ENCODE measurements at places on chromosomes 3 and 15.

DNA sequence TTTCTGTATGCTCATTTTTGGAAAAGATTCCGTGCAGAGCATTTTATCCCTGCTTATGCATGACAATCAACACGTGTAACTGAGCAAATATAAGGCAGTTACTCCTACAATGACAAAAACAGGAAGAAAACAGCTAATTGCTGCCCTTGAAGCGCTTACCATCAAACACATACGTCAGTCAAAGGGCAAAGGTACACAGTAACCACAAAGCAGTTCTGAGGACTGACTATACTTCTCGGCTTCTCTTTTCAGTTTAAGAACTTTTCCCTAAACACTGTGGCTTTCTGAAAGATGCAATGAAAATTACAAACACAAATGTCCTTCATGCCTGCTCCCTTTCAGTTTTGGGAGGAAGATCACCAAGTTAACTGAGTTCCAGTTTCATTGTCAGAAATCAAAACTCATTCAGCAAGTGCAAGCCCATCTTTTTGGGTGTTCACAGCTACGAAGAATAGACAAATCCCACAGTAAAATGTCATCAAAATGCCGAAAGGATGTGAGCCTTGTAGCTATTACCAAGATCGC is 602.8 kb downstream of the FOXP1 start:
- DNase-seq, result no peak

GRCh38 chr3:116118475-116119169 is 326.7 kb downstream of the LSAMP start:
- no peak for DNase-seq

DNA sequence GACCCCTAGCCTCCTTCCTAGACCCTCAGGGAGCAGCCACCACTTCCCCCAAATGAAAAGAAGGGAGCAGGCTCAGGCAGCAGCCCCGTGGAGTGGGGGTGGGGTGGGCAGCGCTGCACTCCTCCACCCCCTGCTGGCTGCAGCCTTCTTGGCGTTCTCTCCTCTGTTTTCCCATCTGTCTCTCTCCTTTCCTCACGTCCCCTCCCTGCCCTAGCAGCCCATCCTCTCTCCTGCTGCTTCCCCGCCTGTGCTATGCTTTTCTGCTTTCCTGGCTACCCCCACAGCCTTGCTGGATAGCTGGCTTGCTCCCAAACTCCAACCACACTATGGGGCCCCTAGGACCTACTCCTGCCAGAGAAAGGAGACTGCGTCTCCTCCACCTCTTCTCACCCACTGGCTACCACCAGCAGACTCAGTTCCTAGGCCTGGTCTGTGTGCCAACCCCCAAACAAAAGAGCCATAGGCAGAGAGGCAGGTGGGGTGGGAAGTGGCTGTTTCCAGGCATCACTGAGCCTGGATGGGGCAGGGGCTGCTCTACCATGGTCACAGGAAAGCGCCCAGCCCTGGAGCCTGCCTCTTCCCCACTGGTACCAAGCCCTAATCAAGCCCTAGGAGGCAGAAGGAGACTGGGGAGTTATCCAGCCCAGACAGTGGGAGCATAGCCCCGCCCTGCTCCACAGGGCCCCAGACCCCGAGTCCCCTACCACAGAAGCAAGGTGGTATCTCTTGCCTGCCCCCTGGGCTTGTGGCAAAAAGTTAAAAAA is 3.4 kb upstream of the DISP2 start:
- no peak for DNase-seq

GRCh38 chr3:128269796-128270195 is 116.5 kb downstream of the EEFSEC start:
- no peak for DNase-seq

DNA sequence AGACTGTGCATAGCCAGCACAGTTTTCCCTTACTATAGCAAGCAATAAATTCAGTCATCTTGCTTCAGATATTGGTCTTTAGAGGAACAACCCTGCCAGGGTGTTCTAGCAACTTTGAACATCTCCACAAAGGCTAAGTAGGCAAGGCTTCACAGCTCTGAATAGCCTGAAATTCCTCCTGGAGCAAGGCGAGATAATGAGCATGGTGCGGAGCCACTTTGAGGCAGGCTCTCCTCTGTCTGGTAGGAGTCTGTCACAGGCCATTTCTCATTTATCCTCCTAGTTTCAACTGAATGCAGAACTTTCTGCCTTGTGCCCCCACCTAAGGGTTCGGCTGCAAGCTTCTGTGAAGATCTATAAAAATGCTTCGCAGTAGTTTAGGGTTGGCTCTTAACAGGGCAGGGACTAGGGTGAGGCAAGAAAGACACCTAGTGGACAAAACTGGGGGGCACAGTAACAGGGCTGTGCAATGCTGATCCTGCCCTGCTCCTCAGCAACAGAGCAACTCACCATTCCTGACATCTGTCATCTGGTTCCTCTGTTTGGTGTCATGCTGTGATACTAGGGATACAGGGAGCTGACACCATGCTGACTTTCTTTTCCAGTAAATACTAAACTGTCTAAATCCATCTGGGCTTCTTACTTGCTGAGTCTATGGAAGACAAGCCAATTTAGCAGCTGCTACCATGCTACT is 16.6 kb upstream of the EHHADH start:
- no peak for DNase-seq

- no peak for DNase-seq
Measured at GRCh38 chr3:134597390-134597970, 53.3 kb downstream of the KY start.

- no peak for DNase-seq
Measured at GRCh38 chr3:150826466-150827282, 63.7 kb upstream of the SIAH2 start.

DNA sequence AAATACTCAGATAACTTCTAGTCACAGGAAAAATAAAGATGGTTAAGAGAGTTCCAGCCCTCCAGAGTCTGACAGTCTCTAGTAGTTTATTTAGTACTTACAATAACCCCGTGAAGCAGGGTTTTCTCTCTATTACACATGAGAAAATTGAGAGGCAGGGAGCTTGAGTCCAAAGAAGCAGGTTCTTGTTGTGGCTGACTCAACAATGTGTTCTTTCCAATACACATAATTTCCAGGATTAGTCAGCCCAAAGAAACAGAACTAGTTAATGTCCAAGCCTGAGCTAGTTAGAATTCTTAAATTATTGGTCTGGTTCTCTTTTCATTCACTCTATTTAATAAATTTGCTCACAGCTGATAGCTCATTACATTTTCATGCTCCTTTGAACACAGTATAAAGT is 49.9 kb downstream of the ALDH1A2 start:
- no peak for DNase-seq

- DNase-seq, result no peak
Measured at GRCh38 chr15:101536166-101536874, 46.8 kb upstream of the PCSK6 start.

DNA sequence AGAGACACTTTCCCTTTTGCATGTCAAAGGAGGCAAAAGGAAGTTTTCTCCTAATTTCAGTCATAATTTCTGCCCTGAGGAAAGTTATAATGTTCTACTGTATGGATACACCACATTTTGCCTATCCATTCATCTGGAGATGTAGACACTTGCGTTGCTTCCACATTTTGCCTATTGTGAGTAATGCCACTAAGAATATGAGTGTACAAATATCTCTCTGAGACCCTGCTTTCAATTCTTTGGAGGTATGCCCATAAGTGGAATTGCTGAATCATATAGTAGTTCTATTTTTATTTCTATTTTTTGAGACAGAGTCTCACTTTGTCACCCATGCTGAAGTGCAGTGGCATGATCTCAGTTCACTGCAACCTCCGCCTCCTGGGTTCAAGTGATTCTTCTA is 3.6 kb upstream of the CD276 start:
- DNase-seq, result no peak

- DNase-seq, result no peak
Measured at GRCh38 chr3:38376098-38376816, 29.7 kb downstream of the XYLB start.

DNA sequence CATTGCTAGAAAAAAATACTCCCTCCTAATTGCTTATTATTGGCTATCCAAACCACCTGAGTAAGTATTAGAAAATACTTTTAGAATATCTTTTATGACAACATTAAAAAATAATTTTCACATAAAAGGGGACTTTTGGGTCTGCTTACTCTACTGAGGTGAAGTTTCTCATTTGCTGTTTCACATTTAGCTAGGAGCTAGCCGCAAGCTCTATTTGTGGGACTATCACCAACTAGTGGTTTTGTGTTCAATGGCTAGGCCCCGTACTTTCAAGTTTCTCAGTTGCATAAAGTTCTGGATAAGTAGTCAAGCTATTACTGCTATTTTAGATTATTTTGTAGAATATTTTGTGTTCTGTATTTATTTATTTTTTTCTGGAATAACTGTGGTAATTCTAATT is 244.2 kb upstream of the SLITRK3 start:
- no peak for DNase-seq

GRCh38 chr3:30864836-30865235 is 29.6 kb downstream of the GADL1 start:
- DNase-seq, result no peak

DNA sequence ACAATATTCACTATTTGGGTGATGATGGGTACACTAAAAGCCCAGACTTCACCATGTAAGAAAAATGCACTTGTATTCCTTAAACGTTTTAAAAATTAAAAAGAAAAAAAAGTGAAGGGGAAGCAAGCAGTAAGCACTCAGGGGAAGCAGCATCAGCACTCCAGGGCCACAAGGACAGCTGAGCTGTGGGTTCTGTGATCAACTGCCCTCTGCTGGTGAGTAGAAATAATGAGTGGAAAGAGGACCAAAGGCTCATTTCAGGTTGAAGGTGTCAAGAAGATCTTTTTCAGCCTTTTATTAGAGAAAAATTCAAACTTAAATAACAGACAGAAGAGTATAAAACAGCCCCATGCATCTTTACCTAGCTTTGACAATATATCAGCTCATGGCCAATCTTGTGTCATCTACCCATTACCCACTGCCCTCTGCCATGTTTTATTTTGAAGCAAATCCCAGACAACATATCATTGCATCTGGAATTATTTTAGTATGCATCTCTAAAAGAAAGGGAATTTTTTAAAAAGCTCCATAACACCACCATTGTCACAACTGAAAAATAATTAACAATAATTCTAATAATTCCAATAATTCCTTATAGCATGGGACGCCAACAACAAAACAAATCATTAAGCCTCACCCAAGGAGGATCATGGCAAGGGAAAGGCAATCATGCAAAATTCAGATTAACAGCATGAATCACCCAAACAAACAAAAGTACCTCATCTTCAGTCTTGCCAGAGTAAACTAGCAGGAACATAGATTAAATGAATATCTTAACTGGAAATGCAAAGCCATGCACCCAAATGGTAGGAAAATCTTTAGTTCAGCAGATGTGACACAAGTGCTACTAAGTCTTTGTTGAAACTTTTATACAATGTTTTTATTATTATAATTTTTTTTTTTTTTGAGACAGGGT is 42.5 kb downstream of the TAMM41 start:
- DNase-seq, result no peak

DNA sequence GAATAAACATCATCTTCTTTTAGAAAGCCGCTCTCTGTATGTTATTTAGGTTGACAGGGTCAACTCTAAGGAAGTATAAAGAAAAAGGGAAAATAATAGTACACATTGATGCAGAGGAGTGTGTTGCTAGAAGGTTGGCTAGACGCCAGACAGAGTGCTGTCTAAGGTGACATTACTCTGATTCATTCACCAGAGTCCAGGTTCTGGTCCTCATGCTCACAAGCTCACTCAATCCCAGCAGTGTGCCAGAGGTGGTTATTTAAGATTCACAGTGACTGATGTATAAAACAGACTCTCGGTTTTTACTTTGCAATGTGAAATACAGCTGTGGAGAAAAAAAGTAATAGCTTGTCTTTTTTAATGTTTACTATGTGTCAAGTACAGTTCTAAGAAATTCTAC is 1.7 kb downstream of the CFAP44 start:
- no peak for DNase-seq

- no peak for DNase-seq
Measured at GRCh38 chr15:57256939-57257338, 119.4 kb upstream of the CGNL1 start.

DNA sequence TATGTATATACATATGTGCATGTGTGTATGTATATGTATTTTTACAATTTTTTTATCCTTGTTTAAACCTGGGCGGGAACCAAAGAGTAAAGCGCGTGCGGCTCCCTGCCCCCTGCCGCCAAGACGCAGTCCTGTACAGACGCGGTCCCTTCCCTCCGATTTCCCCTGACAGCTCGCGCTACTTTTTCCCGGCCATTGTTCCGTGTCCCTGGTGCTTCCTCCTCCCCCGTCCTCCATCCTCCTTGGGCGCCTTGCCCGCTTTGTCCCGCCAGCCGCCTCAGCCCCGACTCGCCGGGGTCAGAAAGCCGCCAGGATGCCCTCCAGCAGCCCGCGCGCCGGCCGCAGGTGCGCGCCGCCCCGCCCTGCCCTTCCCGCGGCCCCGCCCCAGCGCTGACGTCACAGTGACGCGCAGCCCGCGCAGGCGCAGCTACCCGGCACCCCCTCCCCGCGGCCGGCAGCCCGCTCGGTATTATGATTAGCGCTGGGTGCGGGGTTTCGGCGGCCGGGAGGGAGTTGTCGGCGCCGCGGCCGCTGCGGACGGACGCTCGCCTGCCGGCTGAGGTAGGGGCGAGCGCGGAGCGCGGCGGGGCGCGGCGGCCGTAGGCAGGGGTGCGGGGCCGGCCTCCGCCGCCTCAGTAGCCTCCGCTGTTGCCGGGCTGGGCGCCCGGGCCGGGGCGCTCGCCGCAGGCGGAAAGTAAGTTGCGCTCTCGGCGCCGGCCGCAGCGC is at the start of gene SNRK:
Gene SNRK (plus strand): TSS at position 426 of the 726 bp plus-strand sequence. CDS start 16,664 bp downstream, outside the sequence.
- peak; percentile 33 for DNase-seq

DNA sequence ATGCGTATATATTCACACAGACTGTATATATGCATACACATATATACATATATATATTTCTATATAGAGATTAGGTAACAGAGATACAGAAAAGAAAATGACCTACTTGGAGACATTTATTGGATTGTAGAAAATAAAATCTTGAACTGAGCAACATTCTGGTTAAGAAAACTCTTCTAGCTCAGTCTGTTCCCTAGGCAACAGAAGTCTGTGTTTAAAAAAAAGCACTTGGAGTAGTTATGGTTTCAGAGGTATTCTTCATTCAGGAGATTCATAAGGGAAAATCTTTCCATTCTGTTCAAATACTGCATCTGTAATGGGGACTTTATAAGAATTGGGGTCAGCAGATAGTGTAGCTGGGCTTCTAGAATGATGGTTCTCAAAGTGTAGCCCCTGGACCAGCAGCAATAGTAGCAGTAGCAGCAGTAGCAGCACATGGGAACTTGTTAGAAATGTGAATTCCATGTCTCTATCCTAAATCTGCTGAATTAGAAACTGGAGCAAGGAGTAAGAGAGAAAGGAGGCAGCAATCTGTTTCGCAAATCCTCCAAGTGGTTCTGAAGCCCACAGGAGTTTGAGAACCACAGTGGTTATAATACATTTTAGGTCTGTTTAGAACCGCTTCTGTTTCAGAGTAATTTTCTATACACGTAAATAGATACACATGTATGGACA is 112.8 kb upstream of the TMEM108 start:
- no peak for DNase-seq

DNA sequence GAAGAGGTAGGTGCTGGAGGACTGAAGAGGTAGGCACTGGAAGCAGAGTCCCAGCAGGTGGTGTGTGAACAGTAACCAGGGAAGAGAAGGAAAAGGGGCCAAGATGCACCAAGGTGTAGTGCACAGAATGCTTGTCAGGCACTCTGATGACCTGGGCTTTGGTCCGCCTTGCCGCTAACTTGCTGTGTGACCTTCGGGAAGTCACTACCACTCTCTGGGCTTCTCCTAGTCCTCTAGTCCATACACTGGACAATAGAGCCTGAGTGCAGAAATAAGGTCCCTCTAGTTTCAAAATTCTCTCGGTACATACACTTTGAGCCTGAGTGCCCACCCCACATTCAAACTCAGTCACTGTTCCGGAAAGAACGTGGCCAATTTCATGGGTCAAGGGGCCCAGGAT is 24.1 kb downstream of the ANP32A start:
- no peak for DNase-seq

All from HS-27A (cell line).